ENCODE measurements at places on chromosomes 5 and 9. TPM values are rescaled to one million over a fixed set of nuclear protein-coding genes. Genes with fewer than 3 reads are reported as not detected.

- H3K27me3 ChIP-seq = no peaks in the 10 kb centered on the region
- H3K4me3 ChIP-seq = no peak overlapping the region
- no peaks in the 10 kb centered on the region for H3K4me1 ChIP-seq
- H3K27ac ChIP-seq = no peak overlapping the region
- H3K36me3 ChIP-seq = no peaks in the 10 kb centered on the region
These were observed 117.9 kb upstream of the PRDM9 start for GRCh38 chr5:23389291-23390101.

- H3K36me3 ChIP-seq = no peaks in the 10 kb centered on the region
- DNase-seq = no peak
- H3K4me3 ChIP-seq = no peak within 1 kb of the TSS
- no peak within 1 kb of the TSS for H3K27ac ChIP-seq
- no peaks in the 10 kb centered on the region for H3K4me1 ChIP-seq
These were observed at the start of gene RGS7BP for GRCh38 chr5:64505769-64506566. Gene RGS7BP (plus strand): TSS chr5:64506015. CDS start chr5:64506625, 610 bp downstream.

GRCh38 chr5:83767409-83767992, 46.8 kb upstream of the HAPLN1 start:
- no peaks in the 10 kb centered on the region for H3K36me3 ChIP-seq
- H3K27me3 ChIP-seq = no peaks in the 10 kb centered on the region
- DNase-seq = no peak
- H3K4me3 ChIP-seq = no peak overlapping the region

DNA sequence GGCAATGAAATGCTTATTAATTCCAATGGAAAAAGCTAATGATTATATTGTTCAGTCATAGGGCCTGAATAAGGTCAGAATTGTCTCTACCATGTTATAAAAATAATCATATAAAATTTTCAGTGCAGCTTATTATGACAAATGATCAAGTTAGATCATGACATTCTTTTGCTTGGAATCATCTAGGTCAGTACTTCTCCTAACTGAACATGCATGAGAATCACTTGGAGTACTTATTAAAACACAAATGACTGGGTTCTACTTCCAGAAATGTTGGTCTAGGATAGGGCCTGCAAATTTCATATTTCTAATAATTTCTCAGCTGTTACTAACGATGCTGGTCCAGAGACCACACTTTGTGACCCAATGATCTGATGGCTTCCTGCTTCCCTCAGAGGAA, 806.0 kb upstream of the ZNF608 start:
- no peaks in the 10 kb centered on the region for H3K36me3 ChIP-seq
- H3K27me3 ChIP-seq = no peaks in the 10 kb centered on the region
- no peak for DNase-seq
- H3K4me1 ChIP-seq = no peaks in the 10 kb centered on the region
- no peak overlapping the region for H3K4me3 ChIP-seq

Gene ARID3C
- total RNA-seq = not detected

Gene SPINK6
- total RNA-seq = not detected

DNA sequence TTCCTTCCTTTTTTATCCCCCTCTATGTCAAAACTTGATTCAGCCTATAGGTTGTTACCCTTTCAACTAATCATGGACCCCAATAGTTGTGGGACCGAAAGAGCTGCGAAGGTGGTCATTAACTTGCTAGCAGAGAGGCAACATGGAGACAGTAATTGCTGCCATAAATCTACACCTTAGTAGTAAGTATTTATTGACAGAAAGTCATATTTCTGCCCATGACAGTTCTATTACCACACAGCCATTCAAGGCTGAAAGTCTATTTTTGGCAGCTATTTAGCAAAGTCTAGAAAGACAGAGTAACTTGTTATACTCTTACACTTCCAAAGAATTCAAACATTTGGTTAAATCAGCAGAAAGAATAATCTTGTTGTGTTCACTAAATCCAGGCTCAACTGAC, 236.2 kb downstream of the PRELID2 start:
- H3K27ac ChIP-seq = no peak overlapping the region
- H3K36me3 ChIP-seq = no peaks in the 10 kb centered on the region
- no peak for DNase-seq
- no peaks in the 10 kb centered on the region for H3K27me3 ChIP-seq
- no peak overlapping the region for H3K4me3 ChIP-seq

GRCh38 chr5:79111387-79111959, at the start of gene BHMT:
Gene BHMT (plus strand): TSS chr5:79111809. CDS start chr5:79111886, 77 bp downstream.
- DNase-seq = no peak
- H3K4me1 ChIP-seq = no peaks in the 10 kb centered on the region
- peaks cover 14% of the 10 kb centered on the region for H3K27me3 ChIP-seq
- H3K4me3 ChIP-seq = no peak within 1 kb of the TSS
- no peak within 1 kb of the TSS for H3K27ac ChIP-seq

DNA sequence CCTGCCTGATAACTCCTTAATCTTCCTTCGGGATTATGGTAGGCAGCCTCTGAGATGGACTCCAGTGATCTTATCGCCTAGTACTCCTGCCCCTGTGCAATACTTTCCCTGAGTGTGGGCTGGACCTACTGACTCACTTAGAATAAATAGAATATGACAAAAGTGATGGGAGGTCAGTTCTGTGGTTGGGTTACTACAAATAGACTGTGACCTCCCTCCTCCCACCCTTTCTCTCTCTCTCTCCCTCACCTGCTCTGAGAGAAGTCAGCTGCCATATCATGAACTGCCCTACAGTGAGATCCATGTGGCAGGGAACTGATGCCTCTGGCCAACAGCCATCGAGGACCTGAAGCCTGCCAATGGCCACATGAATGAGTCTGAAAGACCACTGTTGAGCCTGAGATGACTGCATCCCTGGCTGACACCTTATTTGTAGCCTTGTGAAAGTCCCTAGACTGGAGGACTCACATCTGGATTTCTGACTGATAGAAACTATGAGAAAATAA, 31.7 kb downstream of the NRG2 start:
- no peak overlapping the region for H3K27ac ChIP-seq
- H3K4me3 ChIP-seq = no peak overlapping the region
- no peak for DNase-seq
- peaks cover 2% of the 10 kb centered on the region for H3K27me3 ChIP-seq

DNA sequence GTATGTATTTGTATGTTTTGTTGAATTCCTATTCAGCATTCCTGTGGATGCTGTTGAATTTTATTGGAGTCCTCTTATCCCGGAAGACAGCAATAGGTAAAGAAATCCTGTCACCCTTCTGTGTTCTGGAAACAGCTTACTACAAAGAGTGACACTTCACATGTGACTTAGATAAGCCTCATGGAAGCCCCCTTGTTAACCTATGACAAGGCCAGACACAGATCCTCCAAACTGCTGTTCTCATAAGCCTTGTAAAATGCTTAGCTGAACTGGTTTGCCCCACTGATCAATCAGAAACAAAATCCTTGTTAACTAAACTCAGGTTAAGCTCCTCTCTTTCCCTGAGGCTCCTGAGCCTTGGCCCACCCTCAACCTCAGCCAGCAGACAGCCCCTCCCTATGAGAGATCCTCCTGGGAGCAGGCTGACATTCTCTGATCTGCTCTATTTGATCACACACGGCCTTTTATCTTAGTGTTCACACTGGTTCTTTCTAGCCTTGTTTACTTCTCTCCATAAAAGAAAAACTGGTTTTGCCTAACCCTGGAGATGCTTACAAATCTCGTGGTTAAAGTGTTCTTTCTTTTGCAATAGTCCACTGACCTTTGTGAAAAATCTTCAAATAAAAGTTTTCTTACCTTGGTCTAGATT, 29.4 kb upstream of the ATP6V1G1 start:
- H3K27ac ChIP-seq = no peak overlapping the region
- no peaks in the 10 kb centered on the region for H3K4me1 ChIP-seq
- no peak overlapping the region for H3K4me3 ChIP-seq
- no peaks in the 10 kb centered on the region for H3K36me3 ChIP-seq

Data from natural killer cell (primary cell).